ENCODE measurements at places on chromosomes 7 and 10. TPM values are rescaled to one million over a fixed set of nuclear protein-coding genes. Genes with fewer than 3 reads are reported as not detected.

DNA sequence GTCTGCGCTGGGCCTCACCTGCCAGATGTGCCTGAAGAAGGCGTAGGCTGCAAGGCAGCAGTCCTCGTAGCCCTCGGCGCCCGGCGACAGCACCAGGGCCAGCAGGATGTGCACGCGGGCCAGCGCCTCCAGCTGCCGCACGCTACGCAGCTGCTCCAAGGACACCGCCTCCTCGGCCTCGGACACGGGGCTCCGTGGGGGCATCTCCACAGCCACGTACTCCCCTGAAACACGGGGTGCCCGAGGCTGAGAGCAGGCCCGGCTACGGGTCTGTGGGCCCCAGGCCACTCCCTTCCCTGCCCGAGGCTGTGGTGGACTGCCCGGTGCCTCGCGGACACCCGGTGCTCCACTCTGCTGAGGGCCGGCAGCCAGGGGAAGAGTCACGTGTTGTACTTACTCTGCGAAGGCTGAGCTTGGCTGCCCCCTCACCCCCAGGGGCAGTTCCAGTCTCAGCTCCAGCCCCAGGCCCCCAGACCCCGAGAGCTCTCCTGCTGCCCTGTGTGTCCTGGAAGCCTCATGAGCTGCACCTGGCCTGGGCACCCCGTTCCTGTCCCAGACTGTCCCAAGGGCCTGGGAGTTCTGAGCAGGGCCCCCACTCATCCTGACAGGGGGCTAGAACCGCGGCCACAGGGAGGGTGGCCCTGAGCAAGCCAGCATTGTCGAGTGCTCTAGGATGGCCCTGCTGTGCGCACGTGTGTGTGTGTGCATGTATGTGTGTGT, 62.8 kb downstream of the CFAP46 start:
- no peak for DNase-seq
- no peak overlapping the region for H3K4me3 ChIP-seq
- no peak overlapping the region for H3K27ac ChIP-seq
- H3K27me3 ChIP-seq: no peaks in the 10 kb centered on the region
- H3K4me1 ChIP-seq: no peaks in the 10 kb centered on the region
- H3K36me3 ChIP-seq: no peaks in the 10 kb centered on the region

DNA sequence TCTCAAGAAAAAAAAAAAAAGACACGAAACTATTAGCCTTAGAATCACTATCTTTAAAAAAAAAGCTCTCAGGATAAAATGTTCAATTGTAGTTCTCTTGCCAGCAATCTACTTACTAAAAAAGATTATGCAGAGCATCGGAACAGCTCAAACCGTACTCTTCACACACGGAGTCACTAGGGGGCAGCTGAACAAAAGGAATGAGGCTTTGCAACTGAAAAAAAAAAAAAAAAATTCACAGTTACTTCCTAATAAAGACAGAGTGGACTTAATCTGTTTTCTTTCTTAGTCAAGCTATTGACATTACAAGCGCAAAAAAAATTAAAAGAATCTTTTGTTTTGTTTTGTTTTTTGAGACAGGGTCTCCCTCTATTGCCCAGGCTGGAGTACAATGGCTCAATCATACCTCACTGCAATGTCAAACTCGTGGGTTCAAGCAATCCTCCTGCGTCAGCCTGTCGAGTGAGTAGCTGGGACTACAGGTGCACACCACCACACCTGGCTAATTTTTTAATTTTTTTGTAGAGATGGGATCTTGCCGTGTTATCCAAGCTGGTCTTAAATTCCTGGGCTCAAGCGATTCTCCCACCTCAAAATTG, 11.5 kb downstream of the PMS2 start:
- H3K27ac ChIP-seq: no peak overlapping the region
- H3K4me3 ChIP-seq: no peak overlapping the region
- peaks cover 16% of the 10 kb centered on the region for H3K4me1 ChIP-seq

DNA sequence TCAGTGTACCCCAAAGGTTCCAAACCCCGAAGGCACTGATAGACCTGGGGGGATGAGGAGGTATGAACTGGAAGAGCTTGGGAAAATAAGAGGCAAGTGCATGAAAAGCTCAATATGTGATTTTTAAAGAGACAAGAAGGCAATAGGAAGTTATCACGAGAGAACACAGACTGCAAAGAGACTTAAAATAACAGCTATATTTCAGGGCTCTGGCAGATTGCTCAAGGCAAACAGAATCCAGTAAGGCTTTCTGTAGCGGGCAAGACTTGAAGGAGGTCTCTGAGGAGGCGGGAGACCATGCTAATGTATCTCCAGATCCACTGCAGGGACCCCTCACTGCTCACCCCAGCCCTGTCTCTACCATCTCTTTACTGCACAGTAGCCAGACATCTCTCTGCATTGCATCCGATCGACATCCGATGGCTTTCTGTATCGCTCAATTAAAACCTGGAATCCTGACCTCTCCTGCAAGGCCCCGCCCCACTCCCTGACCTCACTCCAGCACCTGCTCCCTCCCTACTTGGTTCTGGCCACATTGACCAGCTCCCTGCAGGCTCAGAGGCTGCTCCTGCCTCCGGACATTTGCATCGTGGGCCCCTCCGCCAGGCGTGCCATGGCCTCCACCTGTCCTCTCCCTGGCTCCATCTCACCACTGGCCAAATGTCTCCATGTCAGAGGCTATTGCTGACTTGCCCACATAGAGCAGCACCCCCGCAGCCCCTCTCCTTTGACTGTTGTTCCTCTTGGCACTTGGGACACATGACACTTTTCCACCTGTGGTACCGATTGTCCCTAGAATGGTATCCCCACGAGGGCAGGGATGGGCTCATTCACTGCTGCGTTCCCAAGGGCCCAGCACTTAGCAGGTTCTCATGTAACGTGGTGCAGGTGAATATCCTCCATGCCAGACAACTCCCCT, 118.0 kb downstream of the PRKAG2 start:
- H3K36me3 ChIP-seq: no peaks in the 10 kb centered on the region

PKD2L1 gene
- not detected for total RNA-seq

CLEC2L gene
- total RNA-seq: not detected

ACSL5 gene
- total RNA-seq: 10.7 TPM
